ENCODE measurements at places on chromosomes 3 and 15. TPM values are rescaled to one million over a fixed set of nuclear protein-coding genes. Genes with fewer than 3 reads are reported as not detected.

Gene GOLGA6B
- 0.11 TPM for total RNA-seq

Gene GREM1
- 0.50 TPM for total RNA-seq

DNA sequence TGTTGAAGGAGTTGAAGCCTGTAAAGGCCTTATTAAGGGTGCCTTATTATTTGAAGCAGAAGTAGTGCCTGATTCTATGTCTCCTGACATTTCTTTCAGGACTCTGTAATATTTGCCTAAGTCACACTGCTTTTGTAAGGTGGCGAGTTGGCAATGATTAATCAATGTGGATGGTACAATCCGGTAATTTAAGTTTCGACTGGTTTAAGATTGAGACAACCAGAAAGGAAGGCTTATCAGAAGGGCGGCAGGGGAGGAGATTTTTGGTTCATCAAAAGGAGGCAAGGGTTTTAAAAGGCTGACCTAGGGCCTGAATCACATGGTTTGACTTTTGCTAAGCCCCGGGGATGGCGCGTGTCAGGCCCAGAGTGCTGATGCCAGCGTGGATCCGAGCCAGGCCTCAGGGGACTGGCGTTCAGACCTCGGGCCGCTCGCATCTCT is 830 bp upstream of the RNF13 start:
- no peak for DNase-seq

DNA sequence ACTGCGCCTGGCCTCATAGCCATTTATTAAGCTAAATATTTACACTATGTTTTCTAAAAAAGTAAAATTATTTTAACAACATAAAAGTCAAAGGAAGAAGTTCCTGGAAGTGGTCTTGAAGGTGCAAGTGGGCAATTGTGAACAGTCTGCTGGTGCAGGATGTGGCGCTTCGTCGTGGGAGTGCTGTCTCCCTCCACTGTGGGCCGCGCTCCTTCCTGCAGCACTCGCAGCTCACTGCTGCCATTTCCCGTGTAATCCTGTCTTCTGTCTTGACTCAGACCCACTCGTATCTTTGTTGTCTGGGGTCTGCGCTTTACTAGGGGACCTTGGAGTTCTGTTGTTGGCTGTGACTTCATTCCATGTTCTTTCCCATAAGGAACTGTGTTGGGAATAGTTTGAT is 56.3 kb downstream of the APBA2 start:
- DNase-seq, result no peak

Gene SHISA5
- total RNA-seq, result 119 TPM

GRCh38 chr3:129567176-129567705 is 24.3 kb downstream of the H1-8 start:
- DNase-seq, result no peak

DNA sequence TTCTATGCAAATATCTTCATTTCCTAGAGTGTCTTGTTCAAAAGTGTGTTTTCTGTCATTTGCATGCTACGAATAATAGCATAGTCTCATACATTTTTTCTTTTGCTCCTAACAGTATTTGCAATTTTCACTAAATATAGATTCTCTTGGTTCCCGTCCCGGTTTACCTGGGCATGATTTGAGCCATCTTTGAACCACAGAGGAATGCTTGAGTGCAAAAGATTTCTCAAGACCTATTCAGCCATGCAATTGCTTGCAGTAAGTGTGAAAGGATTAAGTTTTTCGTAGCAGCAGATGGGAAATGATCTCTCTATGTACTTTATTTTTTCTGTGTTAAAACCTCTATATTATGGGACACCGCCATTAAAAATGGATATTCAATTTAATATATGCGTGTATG is 733.0 kb downstream of the ZPLD1 start:
- no peak for DNase-seq

Gene OR5K3
- total RNA-seq, result not detected

Gene SAMMSON
- total RNA-seq, result 0.17 TPM

Gene HHLA2
- total RNA-seq, result 0.40 TPM

Gene MITF
- 11.7 TPM for total RNA-seq

DNA sequence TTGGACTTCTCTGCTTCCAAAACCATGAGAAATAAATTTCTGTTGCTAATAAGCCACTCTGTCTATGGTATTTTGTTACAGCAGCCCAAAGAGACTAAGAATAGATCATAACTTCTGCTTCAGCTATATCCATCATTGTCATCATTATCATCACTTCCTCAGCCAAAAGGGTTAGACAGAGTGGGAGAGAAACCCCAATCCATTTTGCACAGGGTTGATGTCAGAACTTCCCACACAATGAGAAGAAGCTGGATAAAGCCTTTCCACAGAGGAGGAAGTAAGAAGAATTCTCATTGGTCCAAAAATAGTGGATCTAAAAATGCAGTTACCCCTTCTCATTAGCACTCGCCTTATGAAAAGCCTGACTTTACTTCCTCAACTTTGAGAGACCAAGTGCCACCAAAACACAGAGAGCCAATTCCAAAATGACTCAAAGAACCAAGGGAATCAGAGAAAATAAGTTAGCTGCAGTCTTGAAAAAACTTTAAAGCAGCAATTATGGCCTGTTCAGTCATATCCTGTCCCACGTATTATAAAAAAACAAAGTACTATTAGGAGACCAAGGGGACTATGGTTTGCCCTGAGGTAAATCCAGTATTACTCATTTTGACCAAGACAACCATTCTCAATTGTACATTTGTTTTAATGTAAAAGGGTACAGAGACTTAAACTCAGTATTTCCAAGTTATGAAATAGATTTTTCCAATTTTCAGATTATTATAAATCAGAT is 80.2 kb downstream of the WNT5A start:
- DNase-seq, result no peak

DNA sequence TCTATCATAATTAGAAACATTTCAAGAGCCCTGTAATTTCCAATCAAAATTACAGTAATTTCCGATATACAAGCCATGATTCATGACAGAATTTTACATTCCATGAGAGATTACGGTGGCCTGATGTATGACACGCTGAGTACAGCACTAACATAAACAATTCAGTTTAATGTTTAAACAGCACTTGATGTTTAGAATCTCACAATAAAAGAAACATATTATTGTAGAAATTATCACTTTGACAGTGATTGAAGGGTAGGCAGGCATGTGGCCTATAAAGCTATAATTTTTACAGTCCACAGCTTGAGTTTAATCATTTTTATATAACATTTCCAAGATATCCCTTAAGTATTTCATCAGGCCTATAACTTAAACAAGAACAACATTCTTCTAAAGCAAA is 48.5 kb downstream of the SATB1 start:
- DNase-seq, result no peak

- DNase-seq, result no peak
Observed at GRCh38 chr3:15629860-15630597, 28.5 kb downstream of the BTD start.

DNA sequence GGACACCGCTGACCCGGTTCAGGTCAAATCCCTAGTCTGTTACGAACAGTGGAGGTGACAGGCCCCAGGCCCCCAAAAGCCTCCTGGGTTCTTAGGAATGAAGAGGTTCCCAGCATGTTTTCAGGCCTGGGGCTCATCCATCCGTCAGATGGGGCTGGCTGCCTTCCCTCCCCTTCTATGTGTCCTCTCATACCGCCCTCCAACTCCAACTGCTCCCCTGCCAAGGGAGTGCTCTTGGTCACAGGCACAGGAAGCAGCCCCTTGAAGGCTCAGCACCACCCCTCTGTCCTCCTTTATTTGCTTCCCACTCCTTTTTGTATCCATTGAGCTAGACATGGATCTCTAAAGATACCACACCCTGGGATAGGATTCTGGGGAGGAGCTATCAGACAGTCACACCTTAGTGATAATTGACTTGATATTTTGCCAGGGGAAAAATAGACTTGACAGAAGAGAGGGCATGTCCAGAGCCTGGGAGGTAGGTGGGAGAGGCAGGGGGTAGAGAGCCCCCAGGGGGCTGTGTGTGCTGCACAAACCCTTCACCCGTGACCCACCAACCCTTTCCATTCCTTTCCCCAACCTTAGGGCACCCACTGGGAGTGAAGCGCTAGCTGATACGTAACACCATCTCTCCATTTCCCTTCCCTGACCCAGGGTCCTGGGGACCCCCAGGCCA is 10.7 kb upstream of the CSPG4 start:
- no peak for DNase-seq

Gene LYZL4
- total RNA-seq, result not detected

- no peak for DNase-seq
Observed at GRCh38 chr3:16060358-16060852, 114.1 kb upstream of the GALNT15 start.

- no peak for DNase-seq
Observed at GRCh38 chr3:156637480-156638022, 36.8 kb upstream of the TIPARP start.

- DNase-seq, result no peak
Observed at GRCh38 chr15:58487724-58488120, 55.9 kb downstream of the LIPC start.

DNA sequence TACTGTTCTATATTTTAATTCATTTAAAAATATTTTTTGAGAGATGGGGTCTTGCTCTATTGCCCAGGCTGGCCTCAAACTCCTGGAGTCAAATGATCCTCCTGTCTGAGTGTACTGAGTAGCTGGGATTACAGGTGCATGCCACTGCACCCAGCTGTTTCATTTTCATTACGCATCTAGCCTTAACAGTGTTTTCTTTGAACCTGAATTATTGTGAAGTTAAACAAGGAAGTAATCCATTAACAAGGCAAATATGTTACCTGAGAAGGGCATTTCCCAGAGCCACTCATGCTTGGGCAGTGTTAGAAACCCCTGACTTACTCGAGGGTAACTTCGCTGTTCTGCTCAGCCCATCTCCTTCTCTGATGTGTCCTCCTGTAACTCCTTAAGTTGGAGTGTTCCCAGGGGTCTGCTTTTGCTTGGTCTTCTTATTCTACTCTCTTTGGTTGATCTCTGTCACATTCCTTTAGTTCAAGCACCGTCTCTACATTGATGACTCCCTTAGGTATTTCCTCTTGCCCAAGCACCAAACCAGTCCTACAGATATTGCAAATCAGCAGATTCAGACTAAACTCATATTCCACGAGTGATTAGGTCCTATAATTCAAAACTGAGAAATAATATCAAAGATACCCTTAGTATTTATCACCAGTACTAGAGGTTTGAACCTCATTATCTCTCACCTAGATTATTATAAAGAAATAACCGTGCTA is 107.9 kb downstream of the STAC start:
- DNase-seq, result no peak

Measured in spinal cord (tissue), 10 donors.